ENCODE measurements at places on chromosomes 4 and X.
A peak's percentile ranks its signal among the peaks of the same experiment; 100 is the strongest.

DNA sequence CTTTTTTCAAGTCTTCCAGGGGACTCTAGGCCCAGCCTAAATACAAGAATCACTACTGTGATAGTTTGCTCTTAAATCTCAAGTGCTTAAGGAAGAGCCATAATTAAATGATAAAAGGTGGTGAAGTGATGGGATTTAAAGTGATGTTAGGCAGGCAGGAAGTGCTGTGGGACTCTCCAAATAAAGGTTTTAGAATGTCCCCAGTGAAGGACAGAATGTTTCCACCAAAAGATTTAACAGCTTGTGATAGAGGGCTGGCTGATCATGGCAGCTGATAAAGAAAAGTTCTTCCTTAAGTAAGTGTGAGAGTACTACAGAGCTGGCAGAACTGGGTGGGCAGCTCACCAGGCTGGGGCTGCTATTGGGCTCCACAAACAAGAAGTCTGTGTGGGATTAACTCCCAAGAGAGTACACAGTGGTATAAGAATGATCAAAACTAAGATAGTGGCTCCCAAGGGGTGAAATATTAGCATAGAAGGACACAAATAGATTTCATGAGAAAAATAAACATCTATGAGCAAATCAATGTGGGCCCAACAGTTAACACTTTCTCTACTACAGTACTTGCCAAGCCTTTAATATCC is 637.2 kb upstream of the CPEB2 start:
- DNase-seq: no peak

- DNase-seq: no peak
Measured at GRCh38 chr4:14180983-14181601, 553.6 kb upstream of the BOD1L1 start.

DNA sequence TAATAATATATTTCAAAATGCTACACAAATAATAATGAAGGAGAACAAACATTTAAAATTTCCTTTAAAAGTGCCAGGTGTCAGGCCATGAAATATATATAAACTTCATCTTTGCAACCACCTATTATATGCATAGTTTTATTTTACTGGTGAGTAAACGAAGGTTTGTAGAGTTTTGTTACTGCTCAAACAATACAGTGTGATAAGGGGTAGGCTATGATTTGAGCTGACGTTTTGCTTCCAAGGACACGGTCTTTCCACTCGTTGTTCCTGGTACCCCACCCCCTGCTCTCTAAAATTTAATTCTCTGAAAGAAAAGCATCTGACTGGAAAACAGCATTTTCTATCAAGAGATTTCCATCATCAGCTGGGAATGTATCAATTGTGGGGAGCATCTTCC is 27.2 kb upstream of the GPRIN3 start:
- no peak for DNase-seq

GRCh38 chrX:24243692-24244091 is 70.2 kb downstream of the SUPT20HL2 start:
- no peak for DNase-seq

GRCh38 chr4:19309378-19309777 is 942.3 kb upstream of the SLIT2 start:
- DNase-seq: no peak

- no peak for DNase-seq
Measured at GRCh38 chrX:74132280-74132679, 171.7 kb upstream of the ZCCHC13 start.

GRCh38 chrX:19889582-19890342 is 2.4 kb upstream of the SH3KBP1 start:
- peak; percentile 72 for DNase-seq

DNA sequence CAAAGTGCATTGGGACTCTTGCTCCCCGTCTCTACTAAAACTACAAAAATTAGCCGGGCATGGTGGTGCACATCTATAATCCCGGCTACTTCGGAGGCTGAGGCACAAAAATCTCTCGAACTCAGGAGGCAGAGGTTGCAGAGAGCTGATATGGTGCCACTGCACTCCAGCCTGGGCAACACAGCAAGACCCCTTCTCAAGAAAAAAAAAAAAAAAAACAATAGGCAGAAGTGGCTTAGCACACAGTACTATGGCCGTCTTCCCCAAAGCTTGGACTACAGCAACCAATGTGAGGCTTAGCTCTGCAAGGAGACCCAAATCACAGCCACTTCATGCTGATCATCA is 162.8 kb upstream of the PRDX4 start:
- DNase-seq: no peak

DNA sequence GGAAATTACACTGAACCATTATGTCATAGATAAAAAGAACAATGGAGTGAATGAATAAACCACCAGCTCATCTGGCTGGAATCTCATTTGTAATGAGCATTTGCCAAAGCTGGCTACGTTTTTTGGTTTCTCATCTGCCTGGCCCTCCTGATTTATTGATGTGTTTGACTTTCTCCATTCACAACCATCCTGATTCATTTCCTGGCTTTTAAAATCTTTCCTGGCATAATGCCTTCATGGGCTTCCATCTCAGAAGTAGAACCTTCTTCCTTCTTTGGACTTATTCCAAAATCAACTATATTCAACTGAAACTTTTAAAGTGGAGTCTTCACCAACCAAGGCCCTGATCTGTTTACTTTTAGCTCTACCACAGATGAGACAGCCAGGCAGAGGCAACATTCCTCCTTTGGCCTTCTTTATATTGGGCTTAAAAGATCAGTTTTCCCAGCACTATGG is 36.0 kb upstream of the ARSJ start:
- DNase-seq: no peak

DNA sequence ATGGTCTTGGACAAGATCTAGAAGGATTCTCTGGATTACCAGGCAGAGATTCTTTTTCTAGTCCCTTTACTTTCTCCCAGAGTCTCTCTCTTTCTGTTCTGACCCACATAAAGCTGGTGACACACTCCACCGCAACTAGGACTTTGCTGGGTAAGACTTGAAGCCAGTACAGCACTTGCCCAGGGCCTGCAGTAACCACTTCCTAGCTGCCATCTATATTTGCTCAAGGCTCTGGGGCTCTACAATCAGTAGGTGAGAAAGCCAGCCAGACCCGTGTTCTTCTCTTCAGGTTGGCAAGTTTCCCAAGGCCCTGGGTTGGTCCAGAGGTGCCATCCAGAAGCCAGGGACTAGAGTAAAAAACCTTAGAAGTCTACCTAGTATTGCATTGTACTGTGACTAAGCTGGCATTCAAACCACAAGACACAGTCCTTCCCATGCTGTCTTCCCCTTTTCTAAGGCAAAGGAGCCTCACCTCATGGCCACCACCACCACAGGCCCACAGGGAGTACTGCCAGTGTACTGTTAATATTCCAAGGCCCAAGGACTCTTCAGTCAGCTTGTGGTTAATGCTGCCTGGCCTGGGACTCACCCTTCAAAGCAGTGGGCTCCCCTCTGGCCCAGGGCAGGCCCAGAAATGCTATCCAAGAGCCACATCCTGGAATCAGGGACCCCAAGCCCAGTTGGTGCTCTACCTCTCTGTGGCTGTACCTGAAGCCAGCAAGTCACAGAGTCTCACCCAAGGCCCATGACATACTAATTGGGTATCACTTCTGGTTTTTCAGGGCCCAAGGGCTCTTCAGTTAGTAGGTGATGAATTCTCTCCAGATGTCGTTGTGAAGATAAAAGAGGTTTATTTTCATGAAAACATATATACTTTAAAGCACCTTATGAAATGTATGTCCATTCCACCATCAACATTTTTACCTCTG is 54.7 kb downstream of the CD38 start:
- no peak for DNase-seq

- no peak for DNase-seq
Measured at GRCh38 chrX:19968276-19968675, 22.6 kb downstream of the BCLAF3 start.

DNA sequence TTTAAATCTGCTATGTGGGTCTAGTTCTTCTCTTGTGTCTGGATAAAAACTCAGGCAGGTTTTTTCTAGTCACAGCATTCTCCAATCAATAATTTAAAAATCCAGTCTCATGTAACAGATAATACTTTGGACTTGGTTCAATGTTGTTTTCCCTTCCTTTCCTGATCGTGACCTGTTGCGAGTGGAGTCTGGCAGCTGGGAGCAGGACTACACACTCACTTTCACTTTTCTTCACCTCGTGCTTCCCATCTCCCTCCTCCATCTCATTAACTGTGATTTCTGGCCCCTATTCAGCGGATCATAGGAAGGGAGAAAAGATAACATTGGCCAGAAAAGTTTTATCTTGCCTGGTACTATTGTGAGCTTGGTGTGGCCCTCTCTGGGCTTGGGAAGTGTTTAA is 96.6 kb upstream of the GATB start:
- no peak for DNase-seq

- DNase-seq: no peak
Measured at GRCh38 chr4:151658959-151659600, 101.7 kb downstream of the GATB start.

DNA sequence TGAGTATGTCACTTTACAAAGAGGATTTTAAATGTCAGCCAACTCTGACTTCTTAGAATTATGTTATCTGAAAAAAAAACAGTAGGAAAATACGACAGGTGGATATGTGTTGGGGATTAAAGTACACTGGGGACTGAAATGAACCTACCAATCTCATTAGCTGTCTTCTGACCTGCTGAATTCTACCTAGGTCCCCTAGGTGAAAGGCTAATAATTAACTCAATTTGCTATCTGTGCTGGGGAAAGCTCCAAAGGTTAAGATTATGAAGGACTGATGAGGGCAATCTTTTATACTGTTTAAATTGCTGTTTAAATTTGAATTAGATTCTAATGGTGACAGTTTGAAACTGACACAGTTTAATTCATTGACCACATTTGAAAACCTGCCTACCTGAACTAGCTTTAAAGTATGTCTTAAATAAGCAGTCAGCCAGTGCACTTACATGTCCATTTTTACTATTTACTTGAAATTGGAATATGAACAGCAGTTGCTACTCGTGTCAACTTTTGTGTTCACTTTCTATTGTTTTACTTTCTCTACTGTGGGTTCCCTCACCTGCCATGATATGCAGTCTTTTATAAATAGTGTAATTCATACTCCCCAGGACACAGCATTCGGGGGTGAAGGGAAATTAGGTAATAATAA is 977.3 kb downstream of the C4orf33 start:
- DNase-seq: no peak

DNA sequence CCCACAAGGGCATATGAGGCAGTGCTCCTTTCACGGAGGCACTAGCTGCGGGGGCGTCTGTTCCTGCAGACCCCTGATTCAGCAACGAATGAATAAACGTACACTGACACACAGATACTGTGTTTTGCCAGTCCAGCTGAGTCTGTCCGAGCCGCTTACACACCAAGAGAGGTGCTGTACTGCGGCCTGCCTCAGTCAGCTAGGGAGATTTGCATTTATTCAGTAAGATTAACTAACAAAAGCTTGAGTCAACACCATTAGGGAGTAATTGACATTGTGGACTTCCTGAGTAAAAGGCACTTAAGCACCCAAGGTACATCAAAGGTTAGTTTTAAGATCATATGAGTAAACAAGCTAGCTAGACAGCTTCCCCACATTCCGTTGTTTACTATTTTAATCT is 31.0 kb upstream of the BEX4 start:
- DNase-seq: no peak

GRCh38 chrX:63751481-63751880 is 33.5 kb downstream of the ARHGEF9 start:
- DNase-seq: no peak

- no peak for DNase-seq
Measured at GRCh38 chrX:13223868-13224567, 95.8 kb downstream of the ATXN3L start.

DNA sequence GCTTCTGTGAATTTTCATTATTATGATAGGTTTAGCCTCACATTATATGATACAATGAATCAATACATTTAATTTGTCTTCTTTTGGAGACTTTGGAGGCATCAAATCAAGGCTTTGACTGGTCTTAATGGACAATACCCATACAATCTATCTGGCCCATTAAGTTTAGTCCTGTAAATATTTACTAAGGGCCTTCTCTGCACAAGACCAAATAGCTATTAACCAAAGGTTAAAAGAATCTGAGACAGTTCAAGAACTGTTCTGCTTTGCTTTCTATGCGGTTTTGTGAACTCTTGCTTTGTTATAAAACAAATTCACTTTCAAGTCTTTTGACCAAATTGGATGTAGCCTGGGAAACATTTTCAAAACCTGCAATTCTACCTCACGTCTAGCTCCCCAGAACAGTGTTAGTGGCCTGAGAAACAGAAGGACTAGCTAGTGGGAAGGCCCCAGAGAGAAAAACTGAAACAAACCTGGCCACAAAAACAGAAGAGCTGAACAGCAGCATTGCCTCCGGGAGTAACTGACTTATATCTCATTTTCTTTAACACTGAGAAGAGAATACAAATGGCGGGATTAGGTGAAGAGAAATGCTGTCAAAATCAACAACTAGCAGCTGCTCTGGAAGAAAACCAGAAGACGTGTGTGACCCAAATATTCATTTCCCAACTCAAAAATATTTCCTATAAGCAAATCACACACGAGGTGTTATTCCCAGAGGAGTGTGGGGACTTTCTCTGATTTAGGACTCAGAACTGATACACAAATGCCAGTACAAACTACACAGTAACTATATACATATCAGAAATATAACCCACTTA is 548 bp downstream of the TLR1 start:
- peak; percentile 68 for DNase-seq

DNA sequence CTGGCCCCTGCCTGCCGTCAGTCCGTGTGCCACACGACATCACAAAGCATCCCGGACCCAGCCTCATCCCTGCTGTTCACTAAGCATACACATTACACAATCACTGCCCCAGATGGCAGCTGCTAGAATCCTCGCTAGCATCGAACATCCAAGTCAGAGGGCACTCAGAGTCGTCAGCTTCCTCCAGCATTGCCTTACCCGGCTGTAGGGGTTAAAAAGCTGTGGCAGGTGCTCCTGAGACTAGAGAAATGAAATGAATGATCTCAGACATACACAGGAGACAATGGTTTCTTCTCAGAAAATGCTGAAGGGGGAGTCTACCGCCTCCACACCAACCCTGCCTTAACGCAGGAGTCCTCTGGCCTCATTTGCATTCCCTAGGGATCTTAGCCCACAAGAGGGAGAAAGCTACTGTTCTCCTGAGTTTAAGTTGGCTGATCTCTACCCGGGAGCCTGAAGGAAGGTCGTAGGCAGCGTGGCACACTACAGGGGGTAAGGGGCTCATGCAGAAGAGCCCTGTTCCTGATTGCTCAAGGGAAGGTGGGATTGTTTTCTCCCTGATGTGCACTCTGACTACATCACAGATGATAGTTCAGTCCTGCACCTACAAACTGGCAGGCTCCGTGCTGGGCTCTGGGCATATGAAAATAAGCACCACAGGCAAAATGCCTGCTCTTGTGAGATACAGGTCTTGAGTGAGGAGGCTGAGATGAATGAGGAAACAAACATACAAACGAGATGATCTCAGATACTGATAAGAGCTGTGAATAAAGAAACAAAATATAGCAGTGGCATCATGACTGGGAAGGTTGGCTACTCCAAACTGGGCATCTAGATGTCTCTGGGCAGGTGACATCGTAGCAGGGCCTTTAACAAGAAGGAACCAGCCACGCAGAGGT is 2.6 kb upstream of the KIAA0232 start:
- DNase-seq: no peak

DNA sequence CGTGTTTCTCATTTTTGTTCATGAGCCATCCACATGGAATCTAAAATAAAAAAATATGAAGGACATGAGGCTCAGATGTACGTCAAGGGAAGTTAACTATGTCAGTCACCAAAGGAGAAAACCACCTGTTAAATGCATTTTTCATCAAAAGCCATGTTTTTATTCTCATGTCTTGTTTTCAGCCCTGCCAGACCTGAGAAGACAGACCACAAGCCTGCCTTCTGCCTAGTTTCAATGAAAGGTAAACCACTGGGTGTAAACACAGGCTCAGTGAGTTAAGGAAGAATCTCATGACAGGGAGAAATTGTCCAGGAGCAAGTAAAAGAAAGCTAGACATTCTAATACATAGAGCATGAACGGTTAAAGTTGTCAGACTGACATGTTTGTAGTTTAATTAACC is 52.3 kb upstream of the TNIP3 start:
- DNase-seq: no peak

GRCh38 chr4:38026158-38026740 is 66.1 kb downstream of the PTTG2 start:
- no peak for DNase-seq

All from activated naive CD4-positive, alpha-beta T cell treated with anti-CD3 and anti-CD28 coated beads for 36 hours (primary cell).